ENCODE measurements at places on chromosomes 16 and 17.

GRCh38 chr16:6684076-6684673 is 648.5 kb upstream of the RBFOX1 start:
- peak; percentile 10 for DNase-seq

DNA sequence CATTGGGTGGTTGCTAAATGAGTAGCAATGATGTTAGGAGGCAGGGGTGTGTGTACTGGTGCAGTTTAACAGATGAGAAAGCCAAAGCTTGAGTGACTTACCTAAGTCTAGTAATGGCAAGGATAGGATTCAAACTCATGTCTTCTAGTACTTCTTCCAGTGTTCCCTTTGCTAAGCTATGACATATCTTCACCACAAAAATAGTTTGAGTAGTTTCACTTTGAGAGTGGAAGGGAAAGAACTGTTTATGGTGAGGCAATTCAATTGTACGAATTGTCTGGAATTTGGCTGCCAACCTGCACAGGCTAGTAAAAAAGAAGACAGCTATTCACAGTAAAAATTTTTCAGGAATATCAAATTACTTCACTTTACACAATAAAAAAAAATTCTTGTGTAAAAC is 138.0 kb downstream of the NLK start:
- no peak for DNase-seq

- DNase-seq = no peak
Observed at GRCh38 chr17:73098919-73099318, 6.4 kb upstream of the SLC39A11 start.

DNA sequence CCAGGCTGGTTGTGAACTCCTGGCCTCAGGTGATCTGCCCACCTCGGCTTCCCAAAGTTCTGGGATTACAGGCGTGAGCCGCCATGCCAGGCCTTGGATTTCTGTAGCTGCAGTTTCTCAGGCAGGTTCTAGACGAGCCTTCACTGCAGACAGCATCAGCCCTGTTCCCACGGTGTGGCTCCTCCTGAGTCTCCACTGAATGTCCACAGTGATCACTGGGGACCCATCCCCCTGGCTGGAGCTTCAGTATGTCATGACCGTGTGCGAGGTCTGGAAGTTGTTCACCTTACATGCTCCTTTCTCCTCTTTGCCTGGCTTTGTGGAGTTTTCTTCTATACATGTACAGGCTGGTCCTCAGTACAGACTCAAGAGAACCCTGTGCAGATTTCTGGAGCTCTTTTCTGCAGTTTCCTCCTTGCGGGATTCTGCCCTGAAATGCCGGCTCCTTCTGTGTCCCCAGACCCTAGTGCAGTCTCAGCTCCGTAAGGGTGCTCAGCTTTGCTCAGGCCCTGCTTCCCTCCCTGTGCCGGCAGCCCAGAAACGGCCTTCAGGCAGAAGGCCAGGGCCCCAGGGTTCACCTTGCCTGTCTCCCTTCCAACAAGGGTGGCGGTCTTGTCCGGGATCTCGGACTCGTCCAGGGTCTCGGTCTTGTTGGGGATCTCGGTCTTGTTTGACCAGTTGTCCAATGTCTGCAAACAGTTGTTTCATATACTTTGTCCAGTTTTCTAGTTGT is 14.3 kb upstream of the FASN start:
- no peak for DNase-seq

DNA sequence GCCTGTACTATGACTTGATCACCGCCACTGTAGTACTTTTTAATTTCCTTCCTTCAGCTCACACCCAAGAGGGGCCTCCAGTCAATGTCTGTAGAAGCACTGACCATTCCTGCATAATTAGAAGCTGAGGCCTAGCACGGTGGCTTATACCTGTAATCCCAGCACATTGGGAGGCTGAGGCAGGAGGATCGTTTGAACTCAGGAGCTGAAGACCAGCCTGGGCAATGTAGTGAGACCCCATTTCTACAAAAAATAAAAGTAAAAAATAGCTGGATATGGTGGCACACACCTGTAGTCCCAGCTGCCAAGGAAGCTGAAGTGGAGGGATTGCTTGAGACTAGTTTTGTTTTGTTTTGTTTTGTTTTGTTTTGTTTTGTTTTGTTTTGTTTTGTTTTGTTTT is 5.9 kb downstream of the KLHL36 start:
- DNase-seq = no peak

DNA sequence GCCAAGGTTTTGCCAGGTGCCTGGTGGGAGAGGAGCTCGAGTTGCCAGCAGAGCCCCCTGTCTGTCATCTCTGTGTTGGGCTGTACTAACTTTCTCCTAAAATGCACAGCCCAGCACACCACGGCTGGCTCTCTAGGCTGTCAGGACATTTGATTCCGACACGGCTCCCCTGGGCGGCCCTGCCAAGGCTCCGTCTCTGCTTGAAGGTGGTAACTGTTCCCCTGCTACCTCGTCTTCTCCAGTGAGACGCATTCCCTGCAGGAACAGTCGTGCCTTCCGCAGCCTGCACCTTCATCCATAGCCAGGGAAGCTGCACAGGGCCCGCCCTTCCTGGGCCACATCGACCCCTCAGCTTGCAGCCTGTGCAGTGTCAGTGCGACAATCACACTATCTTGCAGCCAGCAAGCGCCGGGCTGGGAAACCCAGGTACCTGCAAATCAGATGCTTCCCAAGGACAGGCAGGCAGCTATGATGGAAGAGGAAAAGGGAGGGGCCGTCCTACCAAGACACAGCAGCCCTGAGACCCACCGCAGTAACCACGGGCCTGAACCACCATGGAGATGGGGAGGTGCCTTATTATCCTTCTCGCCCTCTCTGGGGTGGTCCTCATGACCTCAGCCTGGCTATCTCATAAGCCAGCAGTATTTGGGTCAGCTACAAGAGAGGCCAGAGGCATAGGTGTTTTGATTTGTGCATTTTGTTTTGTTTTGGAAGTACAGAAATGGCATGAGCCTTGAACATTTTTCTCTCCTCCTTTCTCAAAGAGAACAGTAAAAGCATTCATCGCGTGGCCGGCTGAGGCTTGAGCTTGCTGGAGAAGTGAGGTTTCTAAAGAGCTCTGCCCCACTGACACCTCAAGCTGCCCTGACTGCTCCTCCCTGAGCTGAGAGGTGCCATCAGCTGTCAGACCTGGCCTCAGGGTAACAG is 361.7 kb upstream of the TNRC6C start:
- DNase-seq = no peak

All from HuH-7 (cell line).